Fibroblast of skin of right biceps (primary cell): ENCODE measurements at places on chromosomes 6 and 20.
A peak's percentile ranks its signal among the peaks of the same experiment; 100 is the strongest.

GRCh38 chr6:71332012-71332411, 43.4 kb downstream of the OGFRL1 start:
- no peak for DNase-seq

- peak; percentile 16 for DNase-seq
These were observed 16.4 kb upstream of the MCUR1 start for GRCh38 chr6:13830803-13831202.

DNA sequence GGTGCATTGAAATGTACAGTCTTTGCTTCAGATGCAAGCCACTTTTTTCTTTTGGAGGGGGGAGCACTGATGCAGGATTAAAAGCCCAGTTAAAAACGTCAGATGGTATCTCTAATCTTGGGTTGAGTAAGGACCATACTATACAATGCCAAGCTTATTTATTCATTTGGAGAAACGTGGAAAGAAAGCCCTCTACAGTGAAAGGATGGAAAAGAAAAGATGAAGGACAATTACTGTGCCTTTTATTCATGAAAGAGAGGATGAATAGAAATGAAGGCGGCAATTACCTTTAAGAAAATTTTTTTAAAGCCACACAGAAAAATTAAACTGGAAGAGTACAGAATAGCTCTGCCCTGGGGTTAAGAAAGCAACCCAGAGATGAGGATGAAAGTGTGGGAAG, 2.7 kb downstream of the B3GAT2 start:
- DNase-seq, result no peak

GRCh38 chr20:36340593-36340990, 34.5 kb downstream of the DLGAP4 start:
- DNase-seq, result no peak

DNA sequence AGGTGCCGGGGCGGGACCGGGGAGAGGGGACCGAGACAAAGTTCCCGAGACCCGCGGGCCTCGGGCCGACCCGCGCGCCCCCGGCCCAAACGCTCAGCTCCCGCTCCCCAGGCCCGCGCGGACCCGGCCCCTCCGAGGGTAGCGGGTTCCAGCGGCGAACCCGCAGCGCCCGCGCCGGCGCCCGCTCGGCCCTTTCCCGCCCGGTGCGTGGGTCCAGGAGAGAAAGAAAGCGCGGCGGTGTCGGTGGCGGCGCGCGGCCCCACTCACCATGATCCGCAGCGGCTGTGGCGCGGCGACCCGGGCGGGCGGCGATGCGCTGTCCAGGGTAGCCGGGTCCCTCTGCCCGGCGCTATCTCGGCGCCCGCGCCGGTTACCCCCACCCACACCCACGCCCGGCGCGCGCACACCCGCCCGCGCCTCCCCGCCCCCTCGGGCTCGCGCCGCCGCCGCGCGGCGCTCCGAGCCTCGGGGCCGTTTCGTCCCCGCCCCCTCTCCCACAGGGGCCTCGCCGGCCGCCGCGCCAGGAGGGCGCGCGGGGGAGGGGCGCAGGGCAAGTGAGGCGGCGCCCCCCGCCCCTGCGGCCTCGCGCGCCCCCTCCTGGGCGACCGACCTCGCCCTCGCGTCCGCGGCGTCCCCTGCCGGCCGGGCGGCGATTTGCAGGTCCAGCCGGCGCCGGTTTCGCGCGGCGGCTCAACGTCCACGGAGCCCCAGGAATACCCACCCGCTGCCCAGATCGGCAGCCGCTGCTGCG, at the start of gene ELOVL2:
Gene ELOVL2 (minus strand): TSS at position 345 of the 751 bp plus-strand sequence. CDS start 75 bp downstream, at position 270.
- peak; percentile 62 for DNase-seq

GRCh38 chr20:15098351-15098750, 760.9 kb upstream of the FLRT3 start:
- DNase-seq, result no peak

- DNase-seq, result no peak
These were observed 5.0 kb downstream of the SIM1 start for GRCh38 chr6:100459592-100460184.

DNA sequence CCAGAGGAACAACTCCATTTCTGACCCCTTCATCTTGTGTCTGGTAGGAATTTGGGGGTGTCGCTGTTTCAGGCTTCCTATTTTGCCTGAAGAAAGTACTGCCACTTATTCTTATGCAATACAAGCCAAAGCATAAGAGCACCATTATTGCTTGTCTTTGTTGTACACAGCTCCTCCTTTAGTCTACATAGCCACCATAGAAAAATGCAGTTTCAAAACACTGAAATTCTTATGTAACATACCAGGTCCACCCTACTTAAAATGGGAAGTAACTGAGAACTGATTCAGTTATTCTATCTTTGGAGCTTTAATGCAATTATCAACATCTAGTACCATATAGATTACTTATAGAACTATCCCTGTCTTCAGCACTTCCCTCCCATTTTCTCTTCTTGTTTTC, 255.5 kb downstream of the ARHGAP18 start:
- DNase-seq, result no peak
